ENCODE measurements at places on chromosomes 5 and 9.
A peak's percentile ranks its signal among the peaks of the same experiment; 100 is the strongest.

DNA sequence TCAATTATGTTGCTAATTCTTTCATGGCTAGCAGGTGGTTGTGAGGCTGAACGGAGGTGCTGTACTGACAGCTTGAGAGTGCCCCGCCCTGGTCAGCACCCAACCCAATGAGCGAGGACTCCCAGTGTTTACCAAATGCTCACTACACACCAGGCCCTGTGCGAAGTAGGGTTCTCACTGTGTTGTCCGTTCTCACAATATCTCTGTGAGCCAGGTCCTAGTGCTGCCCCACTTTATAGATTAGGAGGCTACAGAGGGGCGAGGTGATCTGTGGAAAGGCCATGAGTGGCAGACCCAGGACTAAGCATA is 28.2 kb downstream of the COL15A1 start:
- no peak for DNase-seq

- DNase-seq, result no peak
Observed at GRCh38 chr9:11632691-11633090, 1019.9 kb upstream of the PTPRD start.

- DNase-seq, result no peak
Observed at GRCh38 chr5:155504606-155505005, 491.1 kb downstream of the KIF4B start.

DNA sequence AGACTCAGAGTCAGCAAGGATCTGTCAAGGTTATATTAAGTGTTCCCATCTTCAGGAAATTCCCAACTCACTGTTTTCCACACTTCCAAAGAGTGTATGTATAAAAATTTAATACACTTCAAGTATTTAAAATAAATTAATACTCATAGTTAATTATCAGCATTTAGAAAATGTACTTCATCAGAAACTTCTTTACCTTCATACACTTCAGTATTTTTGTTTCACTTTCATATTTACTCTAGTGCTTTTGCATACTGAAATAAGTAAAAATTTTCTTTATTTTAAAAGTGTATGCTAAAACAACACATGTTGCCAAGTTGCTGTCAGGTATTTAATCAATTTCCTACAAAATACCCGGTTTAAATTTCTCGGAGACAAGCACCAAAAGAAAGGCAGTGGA is 16.5 kb downstream of the RICTOR start:
- DNase-seq, result no peak

DNA sequence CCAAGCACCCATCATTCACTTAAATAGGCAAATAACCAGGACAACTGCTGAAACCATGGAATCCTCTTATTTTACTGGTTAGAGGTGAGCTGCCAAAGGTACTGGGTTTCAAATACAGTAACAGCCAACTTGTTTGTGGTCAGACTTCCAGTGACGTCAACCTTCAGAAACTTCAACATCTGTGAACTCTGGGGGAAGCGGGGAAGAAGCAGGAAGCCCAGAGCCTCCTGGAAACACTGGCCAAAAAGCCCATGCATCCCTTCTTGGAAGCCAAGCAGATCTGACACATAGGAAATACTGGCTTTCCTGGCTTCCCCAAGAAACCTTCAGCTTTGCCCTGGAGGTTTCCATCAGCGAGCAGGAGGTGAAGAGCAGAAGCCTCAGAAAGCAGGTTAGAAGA is 4.9 kb upstream of the FRRS1L start:
- DNase-seq, result no peak

- DNase-seq, result peak; percentile 38
Observed at GRCh38 chr9:75088646-75089372, 495 bp downstream of the OSTF1 start.
